ENCODE measurements at places on chromosomes 7 and 10. TPM values are rescaled to one million over a fixed set of nuclear protein-coding genes. Genes with fewer than 3 reads are reported as not detected.

DTX2 gene
- 18.4 TPM for polyA plus RNA-seq

HIF1AN gene
- polyA plus RNA-seq = 37.2 TPM

CHRM2 gene
- polyA plus RNA-seq = not detected

COL26A1 gene
- not detected for polyA plus RNA-seq

PLCE1 gene
- 0.73 TPM for polyA plus RNA-seq

ANKRD30A gene
- polyA plus RNA-seq = 2.1 TPM

STYXL1 gene
- polyA plus RNA-seq = 64.9 TPM

SEMA3D gene
- not detected for polyA plus RNA-seq

TMEM130 gene
- not detected for polyA plus RNA-seq

HOXA1 gene
- 0.06 TPM for polyA plus RNA-seq

IFIT1B gene
- polyA plus RNA-seq = not detected

ACBD7 gene
- polyA plus RNA-seq = 0.22 TPM

DNA sequence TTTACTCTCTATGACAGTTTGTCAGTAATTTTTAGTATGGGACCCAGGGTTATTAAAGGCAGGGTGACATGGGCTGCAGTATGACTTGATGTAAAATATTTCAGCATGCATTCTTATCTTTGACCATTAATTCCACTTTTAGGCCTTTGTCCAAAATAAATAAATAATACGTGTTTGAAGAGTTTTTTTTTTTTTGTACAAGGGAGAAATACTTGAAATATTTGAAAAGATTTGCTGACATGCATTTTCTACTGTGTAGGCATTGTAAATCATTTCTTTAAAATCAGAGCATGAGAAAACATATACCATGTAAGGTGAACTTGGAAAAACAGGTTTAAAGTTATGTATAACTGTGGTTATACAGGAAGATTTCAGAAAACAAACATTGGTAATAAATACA is 23.5 kb downstream of the NRG3 start:
- no peaks in the 10 kb centered on the region for H3K36me3 ChIP-seq
- DNase-seq = no peak
- no peaks in the 10 kb centered on the region for H3K4me1 ChIP-seq
- no peaks in the 10 kb centered on the region for H3K27me3 ChIP-seq

- peaks cover 11% of the 10 kb centered on the region for H3K36me3 ChIP-seq
- no peaks in the 10 kb centered on the region for H3K27me3 ChIP-seq
- no peaks in the 10 kb centered on the region for H3K4me1 ChIP-seq
- no peak overlapping the region for H3K27ac ChIP-seq
- H3K4me3 ChIP-seq = no peak overlapping the region
These were observed 182.2 kb upstream of the AOAH start for GRCh38 chr7:36906448-36906847.

GRCh38 chr10:111973306-111973705 is 210.3 kb downstream of the GPAM start:
- no peaks in the 10 kb centered on the region for H3K4me1 ChIP-seq
- no peak overlapping the region for H3K4me3 ChIP-seq
- H3K27me3 ChIP-seq = no peaks in the 10 kb centered on the region
- no peak for DNase-seq
- H3K36me3 ChIP-seq = no peaks in the 10 kb centered on the region
- H3K27ac ChIP-seq = no peak overlapping the region

GRCh38 chr7:96179341-96179740 is 142.6 kb downstream of the SLC25A13 start:
- no peak overlapping the region for H3K27ac ChIP-seq
- H3K27me3 ChIP-seq = no peaks in the 10 kb centered on the region
- H3K36me3 ChIP-seq = peaks cover 9% of the 10 kb centered on the region
- no peaks in the 10 kb centered on the region for H3K4me1 ChIP-seq

DNA sequence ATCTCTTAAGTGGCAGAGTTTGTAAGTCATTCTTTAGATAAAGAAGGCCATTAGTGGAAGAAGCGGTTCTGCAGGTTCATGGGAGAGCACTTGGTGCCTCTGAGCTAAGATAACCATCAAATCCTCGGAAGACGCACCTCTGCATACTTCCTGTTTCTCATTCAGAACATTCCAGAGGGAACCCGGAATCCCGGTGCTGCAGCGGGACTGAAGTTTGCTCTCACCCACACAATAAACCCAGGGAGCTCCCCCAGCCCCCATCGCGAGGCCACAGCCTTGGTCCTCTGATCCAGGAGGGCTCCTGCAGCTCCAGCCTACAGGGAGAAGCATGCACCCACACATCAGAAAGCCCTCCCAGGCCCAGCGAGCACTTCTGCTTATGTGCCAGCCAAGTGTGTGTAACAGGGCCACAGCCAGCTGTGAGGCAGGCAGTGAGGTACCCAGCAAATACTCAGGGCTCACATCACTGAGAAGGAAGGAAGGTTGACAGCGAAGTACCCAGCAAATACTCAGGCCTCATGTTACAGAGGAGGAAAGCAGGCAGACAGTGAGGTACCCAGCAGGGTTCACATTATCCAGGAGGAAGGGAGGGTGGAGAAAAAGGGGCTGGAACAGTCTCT is 142.4 kb downstream of the DIP2C start:
- no peaks in the 10 kb centered on the region for H3K4me1 ChIP-seq
- H3K4me3 ChIP-seq = no peak overlapping the region
- no peaks in the 10 kb centered on the region for H3K27me3 ChIP-seq
- DNase-seq = no peak

DNA sequence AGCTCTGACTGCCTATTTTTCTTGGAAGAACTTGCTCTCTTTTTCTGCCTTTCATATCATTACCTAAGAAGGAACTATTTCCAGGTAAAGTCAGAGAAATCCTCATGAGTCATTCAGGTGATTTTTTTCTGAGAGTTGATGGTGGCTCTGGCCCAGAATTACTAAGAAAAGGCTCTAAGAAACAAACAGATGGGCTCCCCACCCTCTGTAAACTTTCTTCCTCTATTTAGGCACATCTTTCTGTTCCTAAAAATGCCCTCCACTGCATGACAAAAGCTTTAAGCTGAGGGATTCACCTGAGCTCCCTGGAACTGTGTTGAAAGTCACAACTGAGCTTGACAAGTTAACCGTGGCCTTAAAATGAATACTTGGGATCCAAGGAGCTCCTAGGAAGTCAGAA is 1.6 kb downstream of the OLAH start:
- H3K27ac ChIP-seq = no peak overlapping the region
- H3K4me1 ChIP-seq = no peaks in the 10 kb centered on the region
- no peak overlapping the region for H3K4me3 ChIP-seq
- DNase-seq = no peak
- no peaks in the 10 kb centered on the region for H3K27me3 ChIP-seq

- H3K36me3 ChIP-seq = no peaks in the 10 kb centered on the region
- H3K4me3 ChIP-seq = no peak overlapping the region
- H3K4me1 ChIP-seq = no peaks in the 10 kb centered on the region
- no peak overlapping the region for H3K27ac ChIP-seq
These were observed 758.0 kb downstream of the AUTS2 start for GRCh38 chr7:70356085-70356786.

DNA sequence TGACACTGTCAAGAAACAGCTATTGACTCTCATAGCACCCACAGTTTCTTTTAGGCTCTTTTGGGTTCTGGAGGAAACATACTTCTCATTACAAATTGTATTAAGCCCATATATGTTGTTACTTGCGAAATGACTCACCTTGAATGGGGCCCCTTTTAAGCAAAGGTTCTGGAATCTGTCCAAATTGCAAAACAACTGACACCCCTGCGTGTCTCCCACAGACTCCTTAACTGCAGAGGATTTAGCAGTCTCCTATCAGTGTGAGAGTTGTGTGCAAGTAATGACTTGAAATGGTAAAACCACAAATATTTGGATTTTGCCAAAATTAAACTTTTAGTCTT is 192.3 kb downstream of the DNAJC1 start:
- H3K4me3 ChIP-seq = no peak overlapping the region
- no peaks in the 10 kb centered on the region for H3K36me3 ChIP-seq
- H3K27ac ChIP-seq = no peak overlapping the region
- H3K27me3 ChIP-seq = no peaks in the 10 kb centered on the region

DNA sequence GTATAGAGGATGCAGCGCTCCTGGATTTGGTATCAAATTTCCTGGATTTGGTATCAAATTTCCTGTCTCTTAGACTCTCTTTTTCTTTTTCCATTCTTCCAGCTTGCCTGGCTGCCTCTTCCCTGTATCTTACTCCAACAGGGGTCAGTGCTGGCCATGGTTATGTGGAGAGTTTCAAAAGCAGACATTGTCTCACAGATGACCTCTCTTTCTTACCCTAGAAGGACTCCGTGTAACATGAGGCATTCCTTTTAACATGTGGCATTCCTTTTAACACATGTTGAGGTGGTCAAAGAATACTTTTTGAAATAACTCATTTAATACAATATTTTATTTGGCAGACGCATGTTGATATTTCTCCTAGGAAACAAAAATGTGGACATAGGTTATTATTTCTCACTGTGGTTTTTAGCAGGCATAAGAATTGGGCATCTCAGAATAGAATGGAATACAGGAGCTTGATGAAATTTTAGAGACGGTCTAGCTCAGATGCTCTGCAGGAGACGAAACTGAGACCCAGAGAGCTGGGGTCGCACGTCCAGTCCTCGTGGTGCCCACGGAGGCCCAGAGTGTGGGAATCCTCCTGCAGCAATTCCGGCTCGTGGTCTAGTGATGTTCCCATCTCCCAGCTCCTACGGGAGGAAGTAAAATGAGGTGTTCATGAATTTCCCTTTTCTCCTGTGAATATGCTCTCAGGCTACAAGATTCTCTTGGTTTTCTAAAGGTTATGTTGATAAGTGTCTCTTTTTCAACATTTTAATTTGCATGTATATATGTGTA is 59.6 kb upstream of the PITRM1 start:
- no peak for DNase-seq
- H3K36me3 ChIP-seq = no peaks in the 10 kb centered on the region
- H3K4me3 ChIP-seq = no peak overlapping the region
- no peak overlapping the region for H3K27ac ChIP-seq

DNA sequence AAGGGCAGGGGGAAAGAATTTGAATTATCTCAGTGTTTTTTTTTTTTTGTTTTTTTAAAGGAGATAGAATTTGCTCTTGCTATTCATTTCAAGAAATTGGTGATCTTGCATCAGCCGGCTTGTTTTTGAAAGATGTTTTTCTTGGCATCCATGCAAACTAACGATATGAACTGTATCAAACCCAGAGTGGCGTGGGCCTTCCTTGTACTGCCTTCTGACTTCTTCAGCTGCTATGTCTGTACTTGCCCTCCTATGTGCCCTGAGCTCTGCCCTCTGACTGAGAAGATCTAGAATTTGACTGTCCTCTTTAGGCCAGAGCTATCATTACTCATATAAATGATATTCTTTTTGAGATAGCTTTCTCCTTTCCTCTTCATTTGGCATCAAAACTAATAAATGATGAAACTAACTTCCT is 183.1 kb downstream of the EXOC4 start:
- no peaks in the 10 kb centered on the region for H3K36me3 ChIP-seq
- no peak overlapping the region for H3K27ac ChIP-seq
- H3K4me1 ChIP-seq = no peaks in the 10 kb centered on the region

GRCh38 chr7:77893813-77894212 is 95.2 kb downstream of the PHTF2 start:
- no peak overlapping the region for H3K27ac ChIP-seq
- H3K36me3 ChIP-seq = no peaks in the 10 kb centered on the region
- H3K4me1 ChIP-seq = no peaks in the 10 kb centered on the region

DNA sequence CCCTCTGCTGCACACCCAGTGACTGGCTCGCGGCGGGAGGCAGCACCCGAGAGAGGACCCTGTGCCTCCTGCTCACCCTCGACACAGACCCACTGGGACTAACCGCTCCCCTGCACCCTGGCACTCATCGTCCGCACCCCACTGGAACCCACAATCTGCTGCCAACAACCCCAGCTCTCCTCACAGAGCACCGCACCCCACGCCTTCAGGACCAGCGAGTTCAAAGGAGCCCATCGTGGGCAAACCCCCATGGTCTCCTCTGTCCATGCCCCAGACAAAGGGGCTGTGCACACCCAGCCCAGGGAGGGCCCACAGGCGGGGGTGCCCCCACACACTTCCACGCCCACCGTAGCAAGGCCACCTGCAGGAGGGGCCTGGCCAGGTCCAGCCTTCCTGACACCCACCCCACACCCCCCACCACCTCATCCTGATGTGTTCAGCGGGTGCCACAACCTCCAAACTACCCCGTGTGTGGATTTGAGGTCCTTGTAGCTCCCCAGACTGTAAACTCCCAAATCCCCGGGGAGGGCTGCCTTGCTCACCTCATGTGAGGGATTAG is 14.0 kb downstream of the RASGEF1A start:
- no peaks in the 10 kb centered on the region for H3K4me1 ChIP-seq
- no peaks in the 10 kb centered on the region for H3K27me3 ChIP-seq
- no peaks in the 10 kb centered on the region for H3K36me3 ChIP-seq
- no peak overlapping the region for H3K27ac ChIP-seq
- DNase-seq = no peak

DNA sequence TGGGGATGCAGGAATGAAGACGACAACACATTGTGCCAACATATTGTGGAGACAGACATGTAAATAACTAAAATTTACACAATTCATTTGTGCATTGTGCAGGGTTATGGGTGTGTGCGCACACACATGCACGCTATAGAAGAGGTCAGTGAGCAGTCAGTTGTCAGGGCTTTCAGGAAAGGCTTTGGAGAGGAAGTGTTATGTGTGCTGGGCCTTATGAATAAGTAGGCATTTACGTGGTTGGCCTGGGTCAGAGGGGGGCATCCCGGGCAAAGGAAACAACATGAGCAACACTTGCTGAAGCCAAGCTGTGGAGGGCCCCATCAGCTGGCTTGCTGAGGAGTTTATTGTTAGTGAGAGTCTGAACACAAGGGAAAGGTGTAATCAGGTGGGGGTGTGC is 4.1 kb downstream of the PRXL2A start:
- H3K27me3 ChIP-seq = no peaks in the 10 kb centered on the region
- DNase-seq = no peak
- no peak overlapping the region for H3K4me3 ChIP-seq
- no peak overlapping the region for H3K27ac ChIP-seq
- no peaks in the 10 kb centered on the region for H3K36me3 ChIP-seq
- no peaks in the 10 kb centered on the region for H3K4me1 ChIP-seq

- H3K27ac ChIP-seq = peak overlapping the region; percentile 67
- peaks cover 2% of the 10 kb centered on the region for H3K36me3 ChIP-seq
- H3K4me1 ChIP-seq = peaks cover 35% of the 10 kb centered on the region
- DNase-seq = peak; percentile 86
- no peaks in the 10 kb centered on the region for H3K27me3 ChIP-seq
- no peak overlapping the region for H3K4me3 ChIP-seq
These were observed 42.1 kb upstream of the ANAPC16 start for GRCh38 chr10:72173619-72174296.

DNA sequence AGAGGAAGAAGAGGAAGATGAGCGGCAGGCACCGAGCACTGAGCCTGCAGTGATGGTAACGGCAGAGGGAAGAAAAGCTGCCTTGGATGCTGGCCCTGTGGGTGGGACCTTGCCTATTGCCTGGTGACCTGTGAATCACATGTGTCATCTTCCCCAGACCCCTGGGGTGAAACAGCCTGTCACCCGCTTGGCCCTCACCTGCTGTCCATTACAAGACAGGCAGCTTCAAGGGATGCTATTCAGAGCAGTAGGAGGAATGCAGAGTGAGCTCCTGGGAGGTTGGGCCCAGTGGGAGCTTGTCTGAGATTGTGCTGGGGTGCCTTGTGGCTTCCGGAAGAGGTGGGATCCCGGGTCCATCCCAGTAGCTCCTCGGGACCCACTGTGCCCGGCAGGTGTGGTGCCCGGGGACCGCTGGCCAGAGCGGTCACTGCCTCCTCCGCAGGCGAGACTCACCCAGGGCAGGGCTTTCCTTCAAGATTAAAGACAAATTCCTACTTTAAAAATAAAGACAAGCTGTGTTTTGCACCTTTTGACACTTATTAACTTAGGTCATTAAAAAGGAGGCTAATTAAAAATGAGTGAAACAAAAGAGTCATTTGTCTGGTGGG is 440.2 kb upstream of the MKI67 start:
- DNase-seq = no peak
- H3K4me3 ChIP-seq = no peak overlapping the region
- no peaks in the 10 kb centered on the region for H3K4me1 ChIP-seq

- H3K4me1 ChIP-seq = no peaks in the 10 kb centered on the region
- H3K36me3 ChIP-seq = no peaks in the 10 kb centered on the region
- H3K27me3 ChIP-seq = no peaks in the 10 kb centered on the region
- no peak overlapping the region for H3K27ac ChIP-seq
- no peak for DNase-seq
- no peak overlapping the region for H3K4me3 ChIP-seq
These were observed 15.2 kb upstream of the LRRTM3 start for GRCh38 chr10:66910671-66911070.

All from GM12878 (cell line).